ENCODE measurements at places on chromosomes 5 and 9.

DNA sequence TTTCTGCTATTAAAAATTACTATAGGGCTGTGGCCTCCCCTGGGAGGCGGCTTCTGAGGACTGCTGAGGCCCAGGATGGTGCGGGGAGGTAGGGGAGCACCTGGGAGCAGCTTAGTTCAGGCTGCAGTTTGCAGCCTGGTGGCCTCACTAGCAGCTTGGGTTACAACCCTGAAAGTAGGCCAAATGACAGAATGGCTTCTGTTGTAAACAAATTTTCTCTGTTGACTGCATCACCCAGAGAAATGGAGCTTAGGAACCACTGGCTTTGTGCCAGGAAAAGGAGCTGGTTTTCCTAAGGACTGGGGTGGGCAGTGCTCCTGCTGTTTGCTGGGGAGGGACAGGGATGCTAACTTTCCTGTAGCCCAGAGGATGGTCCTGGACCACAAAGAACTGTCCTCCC lies 130.3 kb downstream of the ENTREP1 start:
- no peak for DNase-seq

GRCh38 chr5:118776755-118777154 lies 211.6 kb downstream of the DTWD2 start:
- no peak for DNase-seq

DNA sequence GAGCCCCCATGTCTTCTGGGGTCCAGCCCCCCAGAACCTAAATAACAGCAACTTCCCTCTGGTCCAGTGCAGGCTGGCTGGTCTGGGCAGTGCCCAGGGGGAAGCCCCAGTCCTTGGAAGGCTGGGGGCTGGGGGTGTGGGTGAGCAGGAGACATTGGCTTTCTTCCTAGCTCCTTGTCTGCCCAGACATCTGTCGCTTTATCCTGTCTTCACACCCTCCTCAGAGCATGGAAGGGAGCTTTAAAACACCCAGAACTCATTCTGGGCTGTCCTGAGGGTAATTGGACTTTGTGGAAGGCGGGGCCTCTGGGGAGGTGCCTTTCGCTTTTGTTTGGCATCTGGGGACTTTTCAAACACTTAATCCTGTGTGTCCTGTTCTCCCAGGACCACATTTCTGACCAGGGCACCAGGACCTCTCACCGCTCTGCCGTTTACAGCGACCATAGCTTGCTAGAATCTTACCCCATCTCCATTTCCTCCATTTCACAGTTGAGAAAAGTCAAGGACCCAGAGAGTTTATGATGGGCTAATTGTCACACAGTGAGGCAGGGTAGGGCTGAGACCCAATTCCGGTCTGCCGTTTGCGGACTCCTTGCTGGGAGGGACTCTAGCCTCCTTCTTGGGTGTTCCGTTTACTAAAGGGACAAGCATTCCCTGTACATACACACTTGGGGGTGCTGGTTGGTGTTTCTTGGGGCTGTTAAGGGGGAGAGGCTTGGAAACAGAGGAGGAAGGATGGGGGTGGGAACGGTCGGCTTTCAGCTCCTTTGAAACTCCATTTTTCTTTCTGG lies 1.1 kb downstream of the GSN start:
- no peak for DNase-seq

DNA sequence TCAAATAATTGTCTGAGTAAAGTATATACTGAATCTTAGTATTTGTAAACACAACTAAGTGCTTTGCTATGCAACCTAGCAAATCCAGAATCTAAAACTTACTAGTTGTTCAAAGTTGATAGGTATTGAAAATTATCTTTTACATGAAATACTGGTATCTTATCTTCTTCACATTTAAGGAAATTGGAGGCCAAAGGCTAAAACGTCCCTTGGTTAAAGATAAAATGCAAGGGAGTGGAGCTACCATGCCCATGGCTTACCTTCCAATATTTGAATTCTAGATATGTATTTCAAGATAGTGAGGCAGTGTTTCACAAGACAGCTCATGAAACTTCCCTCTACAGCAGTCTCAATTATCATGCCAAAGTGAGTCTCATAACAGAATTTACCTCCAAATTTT lies 373.5 kb downstream of the KIAA0825 start:
- DNase-seq = no peak

DNA sequence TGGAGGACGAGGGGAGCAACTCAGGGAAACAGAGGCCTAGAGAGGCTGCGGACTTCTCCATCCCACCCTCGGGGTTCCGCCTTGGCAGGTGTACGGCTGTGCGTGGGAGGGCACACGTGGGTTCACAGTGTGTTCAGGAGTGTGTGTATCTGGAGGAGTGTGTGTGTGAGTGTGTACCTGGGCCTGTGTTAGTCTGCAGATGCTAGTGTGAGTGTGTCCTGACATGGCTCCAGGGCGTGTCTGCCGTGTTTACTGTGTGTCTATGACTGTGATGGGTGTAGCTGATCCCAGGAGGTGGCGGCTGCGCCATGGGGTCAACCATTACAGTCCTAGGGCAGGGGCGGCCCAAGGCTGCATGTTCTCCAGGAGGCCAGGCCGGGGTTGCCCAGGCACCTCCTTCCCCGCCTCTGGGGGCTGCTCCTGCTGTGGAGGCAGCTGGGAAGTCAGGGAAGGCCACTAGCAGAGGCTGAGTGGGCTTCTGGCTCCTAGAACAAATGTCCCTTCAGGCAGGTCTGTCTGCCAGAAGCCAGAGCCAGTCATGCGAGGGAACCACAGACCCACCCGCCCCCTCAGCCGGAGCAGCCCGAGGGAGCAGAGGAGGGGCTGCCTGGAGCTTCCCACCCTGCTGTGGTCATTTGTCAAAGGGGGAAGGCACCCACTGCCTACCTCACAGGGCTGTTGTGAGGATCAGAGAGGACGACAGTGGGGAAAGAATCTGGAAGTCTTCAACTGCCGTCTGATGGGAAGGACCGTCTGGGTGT lies 21.4 kb downstream of the CRB2 start:
- no peak for DNase-seq

DNA sequence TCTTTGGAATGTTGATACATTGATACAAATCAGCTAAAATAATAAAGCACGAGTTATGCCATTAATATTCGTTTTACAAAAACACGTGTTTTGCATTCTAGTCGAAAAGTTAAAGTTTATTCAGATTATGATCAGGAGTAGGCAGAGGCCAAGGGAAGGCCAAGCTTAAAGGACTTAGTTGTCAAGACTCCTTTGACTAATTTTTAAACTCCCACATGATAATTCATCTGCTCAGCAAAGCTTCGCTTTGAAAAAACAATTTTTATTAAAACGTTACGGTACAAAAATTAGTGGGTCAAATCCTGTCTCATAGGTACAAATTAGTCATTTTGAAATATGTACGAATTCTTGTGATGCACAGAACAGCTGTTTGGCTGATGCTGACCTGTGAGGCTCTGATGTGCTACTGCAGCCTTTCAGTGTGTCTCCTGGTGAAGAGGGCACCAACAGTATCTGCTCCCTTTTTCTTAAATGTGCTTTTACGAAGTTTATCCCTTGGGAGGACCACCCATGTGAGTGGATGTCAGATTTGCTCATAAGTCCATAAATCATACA lies 23.0 kb upstream of the NR3C1 start:
- no peak for DNase-seq

GRCh38 chr5:68344447-68345111 lies 129.0 kb downstream of the PIK3R1 start:
- DNase-seq = peak; percentile 80

DNA sequence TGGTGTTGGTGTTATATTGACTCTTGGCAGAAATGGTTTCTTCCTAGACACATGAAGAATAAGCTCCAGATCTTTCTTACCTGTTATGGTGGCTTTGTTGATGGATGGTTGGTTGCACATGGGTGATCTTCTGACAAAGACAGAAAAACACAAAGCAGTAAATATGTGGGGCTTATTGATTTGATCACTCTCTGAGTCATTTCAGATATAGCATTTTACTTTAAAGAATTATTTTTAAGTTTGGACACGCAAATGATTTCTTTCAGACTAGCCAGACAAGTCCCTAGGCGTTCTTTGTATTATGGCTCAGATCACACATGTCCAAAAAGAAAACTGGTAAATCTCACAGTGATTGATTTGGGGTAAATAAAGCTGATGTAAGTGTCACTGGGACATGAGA lies 597.6 kb downstream of the RAB3C start:
- DNase-seq = no peak

DNA sequence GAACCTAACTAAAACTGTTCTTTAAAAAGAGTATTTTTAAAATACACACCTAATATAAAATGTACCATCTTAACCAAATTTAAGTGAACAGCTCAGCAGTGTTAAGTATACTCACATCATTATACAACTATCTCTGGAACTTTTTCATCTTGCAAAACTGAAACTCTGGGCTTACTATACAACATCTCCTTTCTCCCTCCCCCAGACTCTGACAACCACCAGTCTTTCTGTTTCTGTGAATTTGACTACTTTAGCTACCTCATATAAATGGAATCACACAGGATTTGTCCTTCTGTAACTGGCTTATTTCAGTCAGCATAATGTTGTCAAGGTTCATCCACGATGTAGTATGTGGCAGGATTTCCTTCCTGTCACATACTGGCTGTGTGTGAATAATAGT lies 93.5 kb downstream of the FOXD1 start:
- no peak for DNase-seq

DNA sequence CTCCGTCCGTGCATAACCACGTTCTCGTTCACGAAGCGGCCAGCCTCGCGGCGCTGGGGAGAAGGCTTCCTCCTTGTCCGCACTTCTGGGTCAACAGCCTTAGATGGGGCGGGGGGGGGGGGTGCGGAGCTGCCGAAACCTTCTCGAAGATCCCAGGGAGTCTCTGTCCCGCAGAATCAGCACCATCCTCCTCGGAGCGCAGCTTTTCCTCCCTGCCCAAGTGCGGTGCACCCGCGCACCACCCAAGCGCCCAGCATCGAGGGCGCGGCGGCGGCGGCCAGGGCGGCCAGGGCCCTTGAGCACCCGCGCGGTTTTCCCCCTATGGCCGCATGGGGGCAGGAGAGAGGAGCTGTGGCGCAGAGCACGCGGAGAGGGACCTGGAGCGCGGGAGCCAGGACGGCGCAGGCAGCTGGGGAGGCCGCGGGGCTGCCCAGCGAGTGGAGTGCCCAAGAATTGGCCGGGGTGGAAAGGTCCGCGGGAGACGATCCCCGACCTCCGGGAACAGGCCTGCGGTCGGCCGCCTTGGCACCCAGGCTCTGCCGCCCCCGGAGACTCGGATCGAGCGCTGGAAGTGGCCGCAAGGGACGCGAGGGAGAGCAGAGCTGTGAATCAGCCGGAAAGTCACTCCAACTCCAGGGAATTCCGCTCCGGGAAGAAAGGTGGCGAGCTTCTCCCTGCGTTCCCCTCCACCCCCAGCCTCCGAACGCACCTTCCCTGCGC lies 43.1 kb downstream of the TMEM174 start:
- DNase-seq = no peak

GRCh38 chr5:133967698-133968203 lies 674 bp downstream of the C5orf15 start:
- DNase-seq = no peak

- peak; percentile 51 for DNase-seq
Observed at GRCh38 chr5:39624268-39624886, 199.6 kb upstream of the DAB2 start.

DNA sequence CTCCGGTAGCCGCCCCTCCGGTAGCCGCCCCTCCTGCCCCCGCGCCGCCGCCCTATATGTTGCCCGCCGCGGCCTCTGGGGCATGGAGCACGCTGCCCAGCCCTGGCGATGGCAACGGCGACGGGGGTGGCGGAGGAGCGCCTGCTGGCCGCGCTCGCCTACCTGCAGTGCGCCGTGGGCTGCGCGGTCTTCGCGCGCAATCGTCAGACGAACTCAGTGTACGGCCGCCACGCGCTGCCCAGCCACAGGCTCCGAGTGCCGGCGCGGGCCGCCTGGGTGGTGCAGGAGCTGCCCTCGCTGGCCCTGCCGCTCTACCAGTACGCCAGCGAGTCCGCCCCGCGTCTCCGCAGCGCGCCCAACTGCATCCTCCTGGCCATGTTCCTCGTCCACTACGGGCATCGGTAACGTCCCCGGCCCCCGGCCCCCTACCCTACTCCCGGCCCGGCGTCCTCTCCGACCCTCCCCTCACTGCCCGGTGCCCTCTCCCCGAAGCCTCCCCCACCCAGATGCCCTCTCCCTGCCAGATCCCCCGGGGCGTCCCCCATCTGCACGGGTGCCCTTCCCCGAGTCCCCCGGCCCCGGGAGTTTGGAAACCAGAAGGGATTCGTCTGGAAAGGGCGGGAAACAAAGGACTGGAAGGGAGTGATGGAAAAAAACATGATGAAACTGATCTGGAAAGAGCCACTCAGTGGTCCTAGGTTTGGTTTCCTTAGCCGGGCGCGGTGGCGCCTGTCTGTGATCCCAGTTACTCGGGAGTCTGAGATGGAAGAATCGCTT lies 417 bp downstream of the SRD5A1 start:
- DNase-seq = no peak
